ENCODE measurements at places on chromosomes 16 and 17. TPM values are rescaled to one million over a fixed set of nuclear protein-coding genes. Genes with fewer than 3 reads are reported as not detected.

- peak; percentile 78 for DNase-seq
Measured at GRCh38 chr17:74770498-74771318, 5.4 kb downstream of the NAT9 start.

DNA sequence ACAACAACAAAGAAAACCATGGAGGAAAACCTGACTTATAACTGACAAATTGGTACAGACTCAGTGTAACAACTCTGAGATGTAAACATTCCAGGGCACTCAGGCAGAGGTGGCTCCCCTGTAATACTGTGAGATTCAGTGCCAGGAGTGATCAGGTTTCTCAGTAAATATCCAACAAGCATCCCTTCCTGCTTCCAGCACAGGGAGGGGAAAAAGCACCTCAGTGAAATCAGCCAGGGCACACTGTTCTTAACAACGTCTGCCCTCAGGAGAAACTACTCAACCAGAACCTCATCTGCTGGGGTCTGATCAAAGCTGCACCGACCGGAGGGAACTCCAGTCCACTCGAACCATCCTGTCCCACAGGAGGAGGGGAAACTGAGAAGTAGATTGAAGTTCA, 52.3 kb downstream of the AMFR start:
- no peak for DNase-seq

- DNase-seq: peak; percentile 65
Measured at GRCh38 chr17:81337476-81337879, 42.4 kb upstream of the SLC38A10 start.

DNA sequence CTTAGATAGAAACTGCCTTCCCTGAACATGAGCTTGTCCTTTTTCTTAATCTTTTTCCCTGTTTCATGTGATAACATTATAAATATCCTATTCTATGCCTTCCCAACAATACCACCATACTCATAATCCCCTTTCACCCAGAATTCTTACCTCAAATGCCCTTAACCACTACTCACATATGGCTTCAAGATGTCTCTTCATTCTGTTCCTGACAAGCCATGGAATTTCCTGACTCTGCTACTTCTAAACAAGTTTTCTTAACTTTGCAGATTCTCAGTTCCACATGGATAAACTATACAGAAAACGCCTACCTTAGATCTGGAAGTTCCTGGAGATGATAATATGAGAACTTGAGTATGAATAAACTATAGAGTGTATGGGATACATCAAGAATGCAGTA, 1217.8 kb downstream of the CDH8 start:
- no peak for DNase-seq

DNA sequence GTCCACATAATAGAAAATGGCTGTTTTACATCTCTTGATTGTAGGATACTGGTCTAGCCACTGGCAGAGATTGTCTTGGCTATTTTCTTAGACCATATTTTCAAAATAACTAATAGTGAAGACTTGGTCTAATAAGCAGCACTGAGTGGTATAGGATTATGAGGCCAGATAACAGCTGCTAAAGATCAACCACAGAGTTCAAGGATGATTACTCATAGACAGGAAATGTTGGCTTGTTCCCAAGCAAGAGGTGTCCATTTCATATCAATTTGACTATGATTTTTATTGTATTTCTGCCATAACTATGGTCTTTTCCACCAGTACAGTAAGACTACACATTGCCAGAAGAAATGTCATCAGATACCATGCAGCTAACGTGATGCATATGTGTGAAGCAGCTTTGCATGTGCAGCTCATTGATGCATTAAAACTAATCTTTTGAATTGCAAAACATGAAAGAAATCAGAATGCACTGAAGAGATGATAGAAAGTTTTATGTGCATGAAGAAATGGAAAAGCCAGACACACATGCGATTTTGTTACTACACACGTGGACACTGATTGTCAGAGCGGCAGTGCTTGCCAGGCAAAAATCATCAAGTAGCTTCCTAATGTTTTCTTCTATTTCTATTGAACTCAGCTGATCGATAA, 693.3 kb downstream of the CDH11 start:
- DNase-seq: no peak

GRCh38 chr17:12769981-12770380, 19.3 kb upstream of the ARHGAP44 start:
- DNase-seq: no peak

DNA sequence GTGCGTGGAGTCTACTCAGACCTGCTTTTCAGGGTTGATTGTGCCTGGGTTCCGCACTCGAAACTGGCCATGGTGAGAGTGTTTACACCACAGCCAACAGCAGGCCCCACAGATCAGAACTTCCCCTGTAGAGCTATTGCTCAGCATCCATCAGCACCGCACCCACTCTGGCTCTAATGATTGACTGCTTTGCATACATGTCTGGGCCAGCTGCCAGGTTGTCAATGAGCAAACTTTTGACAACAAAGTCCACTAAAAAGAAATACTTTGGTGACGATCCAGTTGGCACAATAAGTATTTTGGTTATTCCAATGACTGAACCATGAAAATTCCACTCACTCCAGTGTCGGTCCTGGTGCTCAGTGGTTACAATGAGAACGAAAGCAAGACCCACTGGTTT, 190.7 kb downstream of the FOXL1 start:
- DNase-seq: no peak

GRCh38 chr17:63203652-63204051, 237.6 kb downstream of the TANC2 start:
- no peak for DNase-seq

DNA sequence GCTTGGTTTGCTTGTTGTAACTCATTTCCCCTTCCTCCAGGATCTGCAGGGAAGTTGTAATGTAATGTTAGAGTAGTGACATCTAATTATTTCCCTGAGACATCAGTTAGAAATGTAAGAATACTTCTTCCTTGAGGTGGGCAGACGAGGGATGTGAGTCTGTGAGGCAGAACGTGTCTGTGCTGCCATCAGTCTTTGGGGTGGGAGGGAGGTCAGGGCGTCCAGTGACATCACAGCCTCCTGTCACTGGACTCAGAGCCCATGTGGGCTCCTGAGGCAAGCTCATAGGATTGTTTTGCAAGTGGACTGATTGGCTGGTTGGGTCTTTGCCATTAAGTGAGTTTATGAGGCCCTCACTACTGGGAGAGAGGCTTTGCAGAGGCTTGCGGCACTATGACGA, 188.8 kb downstream of the CCDC182 start:
- no peak for DNase-seq

DNA sequence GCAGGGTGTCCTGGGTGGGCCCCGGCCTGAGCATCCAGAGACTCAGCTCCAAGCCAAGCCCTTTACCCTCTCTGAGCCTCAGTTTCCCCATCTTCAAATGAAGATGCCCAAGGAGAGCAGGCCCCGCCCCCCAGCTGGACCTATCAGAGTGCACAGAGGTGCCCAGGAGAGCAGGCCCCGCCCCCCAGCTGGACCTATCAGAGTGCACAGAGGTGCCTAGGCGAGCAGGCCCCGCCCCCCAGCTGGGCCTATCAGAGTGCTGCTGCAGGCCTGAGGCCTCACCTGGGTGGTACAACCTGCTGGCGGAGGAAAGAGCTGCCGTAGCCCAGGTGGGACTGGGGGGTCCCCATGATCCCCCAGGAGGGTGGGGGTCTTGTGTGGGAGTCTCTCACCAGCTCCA, 3.4 kb upstream of the SSTR5 start:
- DNase-seq: peak; percentile 51

- no peak for DNase-seq
Measured at GRCh38 chr17:1969712-1970111, 55.4 kb downstream of the RTN4RL1 start.

DNA sequence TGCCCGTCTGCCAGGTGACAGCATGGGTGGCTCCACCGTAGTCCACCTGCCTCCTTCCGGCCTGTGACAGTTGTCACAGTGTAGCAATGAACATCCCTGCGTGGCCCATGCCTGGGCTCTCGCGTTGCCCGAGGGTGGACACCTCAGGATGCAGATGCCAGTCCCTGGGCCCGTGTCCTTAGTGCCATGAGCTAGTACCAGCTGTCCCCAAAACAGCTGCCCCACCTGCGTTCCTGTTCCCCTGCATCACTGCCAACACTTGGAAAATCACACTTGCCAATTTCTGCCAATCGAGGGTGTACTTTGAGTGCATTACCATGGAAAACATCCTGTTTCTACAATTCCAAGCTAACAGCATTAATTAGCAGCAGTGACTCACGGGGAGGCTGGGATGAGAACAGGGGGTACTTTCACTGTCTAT, 9.0 kb upstream of the C16orf95 start:
- no peak for DNase-seq

DNA sequence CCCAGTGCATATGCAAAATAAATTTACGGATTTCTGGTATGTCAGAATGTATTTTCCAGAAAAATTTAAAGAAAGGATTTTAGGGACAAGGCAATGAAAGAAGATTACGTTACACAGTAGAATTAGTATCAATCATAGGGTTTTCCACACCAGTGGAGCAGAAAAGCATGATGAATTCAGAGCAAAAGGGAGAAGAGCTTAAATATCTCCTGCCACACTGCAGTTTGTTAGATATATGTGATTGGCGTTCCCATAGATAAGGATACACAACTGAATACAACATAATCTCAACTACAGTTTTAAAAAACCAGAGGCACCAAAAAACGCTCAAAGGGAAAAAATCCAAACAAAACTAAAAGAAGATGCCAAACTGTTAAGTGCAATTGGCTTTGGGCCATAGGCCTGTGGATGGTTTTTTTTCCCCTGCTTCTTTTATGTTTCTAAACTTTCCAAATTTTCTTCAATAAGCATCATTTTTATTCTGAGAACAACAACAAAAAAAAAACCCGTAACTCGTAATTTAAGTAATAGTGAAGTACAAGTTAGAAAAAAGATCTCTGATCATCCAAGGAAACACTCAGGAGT, 22.3 kb downstream of the MARF1 start:
- no peak for DNase-seq

GRCh38 chr17:66466840-66467367, 164.5 kb downstream of the PRKCA start:
- no peak for DNase-seq

DNA sequence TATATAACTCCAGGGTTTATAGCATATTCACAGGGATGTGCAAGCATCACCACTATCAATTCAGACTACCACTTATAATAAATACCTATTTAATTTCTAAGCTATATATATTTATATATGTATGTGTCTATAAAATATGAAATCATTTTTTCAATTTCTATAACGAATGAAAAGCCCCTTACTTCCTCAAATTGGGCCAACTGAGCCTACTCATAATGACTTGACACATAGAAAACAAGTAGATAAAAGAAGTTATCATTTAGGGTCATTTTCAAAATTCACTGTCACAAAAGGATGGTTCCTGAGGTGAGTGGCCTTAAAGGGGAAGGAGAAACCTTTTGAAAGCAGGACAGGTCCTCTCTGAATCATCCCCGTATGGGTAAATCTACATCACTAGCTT, 114.1 kb downstream of the ADCY9 start:
- DNase-seq: no peak

DNA sequence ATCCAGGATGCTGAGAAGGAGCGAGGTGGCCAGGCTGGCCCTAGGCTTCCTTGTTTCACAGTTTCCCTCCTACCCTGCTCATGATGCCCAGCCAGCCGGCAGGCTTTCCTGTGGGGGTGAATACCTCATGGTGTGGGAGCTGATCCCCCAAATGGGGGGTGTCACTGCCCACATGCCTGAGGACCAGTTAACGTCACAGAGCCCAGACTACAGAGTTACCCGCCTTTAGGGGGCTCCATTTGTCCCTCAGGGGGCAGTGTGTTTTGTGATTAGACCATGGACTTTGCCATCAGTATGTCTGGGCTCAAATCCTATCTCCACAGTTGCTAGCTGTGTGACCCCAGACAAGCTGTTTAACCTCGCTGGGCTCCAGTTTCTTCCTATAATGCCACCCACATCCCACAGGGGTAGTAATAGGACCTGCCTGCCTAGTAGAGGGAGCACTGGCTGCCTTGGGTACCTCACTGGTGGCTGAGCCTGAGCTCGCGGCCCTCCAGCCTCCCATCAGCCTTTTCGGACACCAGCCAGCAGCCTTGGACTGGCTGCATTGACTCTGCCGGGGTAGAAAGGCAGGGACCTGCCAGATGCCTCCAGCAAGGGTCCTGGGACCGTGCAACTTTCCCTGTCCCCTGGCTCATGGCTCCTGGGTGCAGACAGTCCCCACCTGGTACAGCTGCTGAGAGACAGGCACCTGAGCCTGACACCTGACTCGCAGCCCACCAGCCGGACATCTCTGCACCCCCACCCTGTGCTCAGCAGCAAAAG, 87.5 kb upstream of the GSE1 start:
- DNase-seq: no peak

DNA sequence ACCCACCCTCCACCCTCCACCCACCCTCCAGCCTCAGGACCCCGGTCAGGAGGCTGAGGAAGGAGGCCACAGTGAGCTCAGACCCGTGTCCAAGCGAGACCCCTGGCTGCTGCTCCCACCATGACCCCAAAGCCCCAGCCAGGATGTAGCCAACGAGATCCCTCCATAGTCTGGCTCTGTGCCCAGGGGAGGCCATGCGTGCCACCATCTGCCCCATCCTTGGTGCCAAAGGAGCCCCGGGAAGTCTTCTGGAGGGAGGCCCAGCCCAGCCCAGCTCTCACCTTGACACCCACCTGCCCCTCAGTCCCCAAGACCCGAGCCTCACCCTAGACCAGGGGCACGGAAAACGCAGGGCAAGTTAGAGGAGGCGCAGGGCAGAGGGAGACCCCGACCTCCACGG, 34.2 kb downstream of the PIEZO1 start:
- no peak for DNase-seq

DNA sequence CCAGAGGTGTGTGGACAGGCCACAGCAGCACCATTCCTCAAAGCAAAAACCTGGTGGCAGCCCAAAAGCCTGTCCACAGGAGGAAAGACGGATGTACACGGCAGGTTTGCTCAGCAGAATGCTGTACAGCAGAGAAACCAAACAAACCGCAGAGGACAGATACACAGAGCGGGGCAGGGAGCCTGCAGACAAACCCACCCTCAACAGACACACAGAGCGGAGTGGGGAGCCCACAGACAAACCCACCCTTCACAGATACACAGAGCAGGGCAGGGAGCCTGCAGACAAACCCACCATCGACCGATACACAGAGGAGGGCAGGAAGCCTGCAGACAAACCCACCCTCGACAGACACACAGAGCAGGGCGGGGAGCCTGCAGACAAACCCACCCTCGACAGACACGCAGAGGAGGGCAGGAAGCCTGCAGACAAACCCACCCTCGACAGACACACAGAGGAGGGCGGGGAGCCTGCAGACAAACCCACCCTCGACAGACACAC, 53.0 kb upstream of the METRNL start:
- DNase-seq: no peak

- DNase-seq: no peak
Measured at GRCh38 chr16:75620326-75621169, 2.5 kb downstream of the ADAT1 start.

The SLC47A2 gene
- total RNA-seq: not detected

The CDC27 gene
- 83.3 TPM for total RNA-seq

The EVPL gene
- 0.62 TPM for total RNA-seq

The CTRB1 gene
- total RNA-seq: 5.7 TPM

The PITPNM3 gene
- total RNA-seq: 2.1 TPM

The BTBD17 gene
- 0.94 TPM for total RNA-seq

The MYH10 gene
- 226 TPM for total RNA-seq

The UTS2R gene
- total RNA-seq: 0.76 TPM

The CDRT15 gene
- not detected for total RNA-seq

The CD300LB gene
- total RNA-seq: not detected

Data from WTC11 (cell line).